ENCODE measurements at places on chromosomes 6 and 20. TPM values are rescaled to one million over a fixed set of nuclear protein-coding genes. Genes with fewer than 3 reads are reported as not detected.

GRCh38 chr20:50169329-50169823 lies 15.9 kb upstream of the PEDS1 start:
- DNase-seq: peak; percentile 81

The LKAAEAR1 gene
- total RNA-seq: not detected

GRCh38 chr6:136579800-136580199 lies 29.6 kb upstream of the MAP7 start:
- no peak for DNase-seq

DNA sequence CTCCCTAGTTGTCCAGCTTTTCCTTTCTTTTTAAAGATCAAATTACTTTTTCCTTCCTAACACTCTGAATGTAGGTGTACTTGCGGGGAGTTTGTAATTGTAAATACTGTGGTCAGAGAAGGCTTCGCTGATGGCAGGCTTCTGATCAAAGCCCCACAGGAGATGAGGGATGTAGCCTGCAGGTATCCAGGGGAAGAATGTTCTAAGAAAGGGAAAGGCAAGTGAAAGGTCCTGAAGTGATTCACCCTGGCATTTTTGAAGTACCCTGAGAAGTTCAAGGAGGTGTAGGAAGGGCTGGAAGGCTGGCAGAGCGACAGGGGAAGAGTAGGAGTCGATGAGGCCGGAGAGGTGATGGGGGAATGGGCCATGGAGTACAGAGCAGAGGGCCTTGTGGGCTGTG lies 38.2 kb upstream of the CCN6 start:
- DNase-seq: no peak

- DNase-seq: no peak
Measured at GRCh38 chr6:707576-708236, 14.8 kb upstream of the EXOC2 start.

The THBD gene
- total RNA-seq: 13.8 TPM

The MUC21 gene
- not detected for total RNA-seq

GRCh38 chr6:43076464-43077332 lies 584 bp downstream of the PTK7 start:
- DNase-seq: no peak

DNA sequence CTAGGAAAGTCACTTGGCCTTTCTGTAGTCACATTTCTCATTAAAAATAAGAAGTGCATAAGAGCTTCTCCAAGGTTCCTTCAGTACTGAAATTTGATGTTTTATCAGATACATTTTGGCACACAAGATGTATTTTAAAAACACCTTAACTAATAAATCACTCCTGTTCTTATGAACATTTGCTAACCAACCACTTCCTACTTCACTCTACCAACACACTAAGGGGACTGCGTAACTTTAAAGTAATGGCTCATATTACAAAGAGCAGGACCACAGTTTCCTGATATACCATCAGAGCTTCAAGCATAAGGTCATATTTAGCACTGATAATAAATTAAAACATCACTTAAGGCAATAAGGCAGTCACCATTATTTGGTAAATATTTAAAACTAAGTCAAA lies 104.4 kb downstream of the RALGAPA2 start:
- DNase-seq: no peak

DNA sequence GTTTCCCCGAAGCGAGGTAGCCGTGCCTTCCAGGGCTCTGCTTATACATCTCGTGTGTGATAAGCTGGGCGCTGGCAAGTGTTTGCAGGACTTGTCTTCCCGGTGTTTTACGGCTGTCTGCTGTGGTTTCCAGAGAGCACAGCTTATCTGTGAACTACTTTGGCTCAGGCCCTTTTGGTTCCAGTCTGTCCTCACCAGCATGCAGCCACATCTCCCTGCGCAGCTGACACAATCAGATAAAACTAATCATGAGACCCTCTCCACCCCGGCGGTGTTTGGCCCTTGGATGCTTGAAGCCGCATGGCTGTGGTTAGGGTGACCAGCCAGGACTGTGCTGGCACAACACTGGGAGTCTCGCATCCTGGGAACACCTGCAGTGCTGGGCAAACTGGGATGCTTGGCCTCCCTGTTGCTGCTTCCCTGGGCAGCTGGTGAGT lies 241.8 kb upstream of the FOXQ1 start:
- no peak for DNase-seq

The COL21A1 gene
- total RNA-seq: 54.3 TPM

Data from left ventricle myocardium inferior (tissue), 1 donor.